ENCODE measurements at places on chromosomes 7 and 10. TPM values are rescaled to one million over a fixed set of nuclear protein-coding genes. Genes with fewer than 3 reads are reported as not detected.

The CDNF gene
- total RNA-seq: 2.9 TPM

The TEX36 gene
- total RNA-seq: not detected

The ETV1 gene
- 5.9 TPM for total RNA-seq

The ASB10 gene
- not detected for total RNA-seq

The CCDC3 gene
- 0.10 TPM for total RNA-seq

The TET1 gene
- not detected for total RNA-seq

The PDE6C gene
- total RNA-seq: not detected

The AKR1E2 gene
- 0.29 TPM for total RNA-seq

The EBF3 gene
- not detected for total RNA-seq

The COBL gene
- 7.3 TPM for total RNA-seq

The DPYSL4 gene
- 0.21 TPM for total RNA-seq

The FOXP2 gene
- not detected for total RNA-seq

DNA sequence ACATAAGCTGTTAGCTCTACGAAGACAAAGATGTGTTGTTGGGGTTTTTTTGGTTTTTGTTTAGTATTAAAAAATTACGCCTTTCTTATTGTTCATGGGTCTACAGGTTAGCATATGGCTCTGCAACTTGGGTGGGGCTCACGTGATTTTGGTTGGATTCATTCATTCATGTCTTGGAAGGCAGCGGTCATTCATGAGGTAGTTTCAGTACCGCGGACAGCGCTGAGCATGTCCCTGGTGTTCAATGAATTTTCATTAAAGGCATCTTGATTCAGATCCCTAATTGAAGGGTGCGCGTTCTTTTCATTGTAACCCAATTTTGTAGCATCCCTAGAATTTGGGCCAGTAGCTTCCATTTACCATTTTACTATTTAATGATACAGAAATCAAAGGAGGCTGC is 42.9 kb upstream of the TCERG1L start:
- DNase-seq: no peak

DNA sequence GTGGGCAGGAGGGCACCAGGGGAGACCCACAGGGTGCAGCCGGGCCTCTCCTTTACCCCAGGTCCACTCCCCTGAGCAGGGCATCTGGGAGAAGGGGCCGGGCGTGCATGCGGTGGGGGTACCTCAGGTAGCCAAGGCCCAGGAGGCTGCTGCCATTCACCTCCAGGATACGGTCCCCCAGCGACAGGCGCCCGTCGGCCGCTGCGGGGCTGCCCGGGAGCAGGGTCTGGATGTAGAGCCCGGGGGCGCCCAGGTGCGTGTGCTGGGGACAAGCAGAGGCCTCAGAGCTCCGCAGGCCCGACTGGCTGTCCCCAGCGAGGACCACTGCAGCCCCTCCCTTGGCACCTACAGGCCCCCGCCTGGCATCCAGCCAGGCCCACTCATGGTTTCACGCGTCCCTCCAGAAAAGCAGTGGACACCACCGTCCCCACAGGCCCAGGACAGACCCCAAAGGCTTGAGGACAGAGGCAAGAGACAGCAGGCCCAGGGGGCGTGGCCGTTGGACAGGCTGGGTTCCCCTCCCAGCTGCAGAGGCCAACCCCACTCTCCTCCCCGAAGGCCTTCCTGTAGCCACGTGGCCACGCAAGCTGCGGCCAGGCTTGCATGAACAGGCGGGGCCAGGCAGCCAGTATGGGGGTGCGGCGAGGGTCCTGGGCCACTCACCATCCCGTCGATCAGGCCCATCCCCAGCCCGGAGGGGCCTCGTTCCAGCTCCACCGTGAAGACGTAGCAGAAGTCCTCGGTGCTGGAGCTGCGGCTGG is 24.3 kb downstream of the AP5Z1 start:
- peak; percentile 23 for DNase-seq

DNA sequence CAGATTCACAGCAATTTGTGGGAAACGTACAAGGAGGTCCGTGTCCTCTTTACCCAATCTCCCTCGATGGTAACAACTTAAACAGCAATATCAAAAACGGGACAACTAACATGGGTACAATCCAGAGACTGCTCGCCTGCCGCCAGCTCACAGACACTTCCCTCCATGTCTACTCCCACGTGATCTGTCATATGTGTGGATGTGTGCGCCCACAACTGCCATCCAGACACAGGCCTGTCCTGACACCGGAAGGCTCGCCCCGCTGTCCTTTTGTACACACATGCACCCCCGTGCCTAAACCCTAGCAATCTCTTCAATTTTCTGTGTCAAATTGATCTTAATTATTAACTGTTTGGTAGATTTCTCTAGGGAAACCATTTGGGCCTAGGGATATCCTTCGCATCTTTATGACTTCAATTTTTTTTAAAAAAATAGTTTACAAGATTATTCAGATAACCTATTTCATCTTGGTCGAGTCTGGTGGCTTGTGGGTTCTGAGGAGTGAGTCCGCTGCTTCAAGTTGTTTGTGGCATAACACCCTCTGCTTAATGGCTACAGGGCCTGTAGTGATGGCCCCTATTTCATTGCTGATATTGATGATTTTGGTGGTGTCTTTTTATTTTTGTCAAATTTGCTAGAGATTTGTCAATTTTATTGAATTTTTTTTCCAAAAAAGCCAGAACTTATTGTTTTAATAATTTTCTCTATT is 260.6 kb downstream of the MAD1L1 start:
- DNase-seq: no peak

- no peak for DNase-seq
Observed at GRCh38 chr10:30270247-30270646, 78.8 kb downstream of the MTPAP start.

GRCh38 chr10:95964756-95965155 is 57.0 kb downstream of the CC2D2B start:
- DNase-seq: no peak

DNA sequence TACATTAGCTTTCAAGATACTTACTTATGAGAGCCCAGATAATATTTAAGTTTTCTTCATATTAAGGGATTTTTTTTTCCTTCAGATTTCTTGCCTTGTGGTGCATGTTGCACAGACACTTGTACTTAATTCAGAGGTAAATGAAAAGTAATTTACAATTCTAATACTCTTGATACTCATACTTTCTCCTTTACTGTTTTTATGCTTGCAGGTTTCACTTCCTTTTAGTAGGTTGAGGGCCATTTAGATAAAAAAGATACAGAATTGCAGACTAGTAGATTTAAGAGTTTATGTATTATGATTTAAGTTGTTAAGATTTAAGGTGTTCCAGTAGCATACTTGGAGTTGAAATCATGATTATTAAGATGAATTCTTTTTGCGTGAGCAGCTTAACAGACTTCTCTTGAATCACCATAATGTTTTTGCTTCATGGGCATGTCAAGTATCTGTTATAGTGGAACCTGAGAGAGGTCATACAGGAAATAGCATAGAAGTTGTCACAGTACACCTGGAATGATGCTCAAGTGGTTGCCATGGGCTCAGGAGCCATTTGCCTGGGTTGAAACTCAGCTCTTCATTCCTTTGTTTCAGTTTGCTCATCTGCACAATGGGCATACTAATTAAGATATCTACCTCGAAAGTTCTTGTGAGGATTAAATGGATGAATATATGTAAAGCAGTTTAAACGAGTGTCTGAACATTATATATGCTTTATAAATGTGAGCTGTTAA is 174.8 kb upstream of the PRPS1L1 start:
- DNase-seq: no peak

DNA sequence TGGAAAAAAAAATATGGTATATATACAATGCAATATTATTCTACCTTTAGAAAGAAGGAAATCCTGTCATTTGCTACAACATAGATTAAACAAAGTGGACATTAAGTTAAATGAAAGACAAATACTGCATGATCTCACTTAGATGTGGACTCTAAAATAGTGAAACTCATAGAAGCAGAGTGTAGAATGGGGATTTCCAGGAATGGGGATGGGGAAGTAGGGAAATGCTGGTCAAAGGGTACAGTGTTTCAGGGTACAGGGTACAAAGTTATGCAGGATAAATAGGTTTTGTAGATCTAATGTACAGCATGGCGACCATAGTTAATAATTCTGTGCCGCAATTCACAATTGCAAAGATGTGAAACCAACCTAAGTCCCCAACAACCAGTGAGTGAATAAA is 385.5 kb downstream of the SFMBT2 start:
- no peak for DNase-seq

DNA sequence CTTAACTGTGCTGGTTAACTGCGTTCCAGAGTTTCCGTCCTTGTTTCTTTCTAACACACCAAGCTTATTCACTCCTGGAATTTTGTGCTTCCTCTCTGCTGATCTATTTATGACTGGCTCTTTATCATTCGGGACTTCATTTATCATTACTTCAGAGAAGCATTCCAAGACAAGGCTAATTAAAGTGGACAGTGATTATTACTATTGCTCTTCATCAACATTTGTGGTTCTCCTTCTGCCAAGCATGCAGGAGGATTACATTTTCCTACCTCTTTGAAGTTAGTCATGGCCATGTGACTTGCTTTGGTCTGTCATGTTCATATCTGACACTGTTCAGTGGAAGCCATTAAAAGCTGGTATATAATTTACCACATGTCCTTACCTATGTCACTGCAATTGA is 172.4 kb upstream of the AGR3 start:
- no peak for DNase-seq

DNA sequence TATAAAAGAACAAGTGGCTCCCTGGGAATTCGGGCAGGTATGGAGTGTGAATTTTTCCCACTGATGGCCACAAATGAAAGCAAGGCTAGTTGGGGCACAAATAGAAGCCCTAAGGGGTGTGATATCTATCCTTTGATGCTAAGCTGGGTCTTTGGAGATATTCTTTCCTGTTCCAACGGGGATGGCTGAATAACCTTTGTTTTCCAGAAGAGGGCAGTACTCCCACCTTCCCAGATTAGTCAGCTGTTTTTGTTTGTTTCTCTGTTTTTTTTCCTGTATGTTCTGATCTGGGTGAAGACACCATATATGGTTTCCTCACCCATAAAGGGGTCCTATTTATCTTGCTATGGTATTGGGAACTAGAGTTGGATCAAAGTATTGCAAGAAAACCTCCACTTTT is 947.7 kb upstream of the SORCS1 start:
- DNase-seq: peak; percentile 26

DNA sequence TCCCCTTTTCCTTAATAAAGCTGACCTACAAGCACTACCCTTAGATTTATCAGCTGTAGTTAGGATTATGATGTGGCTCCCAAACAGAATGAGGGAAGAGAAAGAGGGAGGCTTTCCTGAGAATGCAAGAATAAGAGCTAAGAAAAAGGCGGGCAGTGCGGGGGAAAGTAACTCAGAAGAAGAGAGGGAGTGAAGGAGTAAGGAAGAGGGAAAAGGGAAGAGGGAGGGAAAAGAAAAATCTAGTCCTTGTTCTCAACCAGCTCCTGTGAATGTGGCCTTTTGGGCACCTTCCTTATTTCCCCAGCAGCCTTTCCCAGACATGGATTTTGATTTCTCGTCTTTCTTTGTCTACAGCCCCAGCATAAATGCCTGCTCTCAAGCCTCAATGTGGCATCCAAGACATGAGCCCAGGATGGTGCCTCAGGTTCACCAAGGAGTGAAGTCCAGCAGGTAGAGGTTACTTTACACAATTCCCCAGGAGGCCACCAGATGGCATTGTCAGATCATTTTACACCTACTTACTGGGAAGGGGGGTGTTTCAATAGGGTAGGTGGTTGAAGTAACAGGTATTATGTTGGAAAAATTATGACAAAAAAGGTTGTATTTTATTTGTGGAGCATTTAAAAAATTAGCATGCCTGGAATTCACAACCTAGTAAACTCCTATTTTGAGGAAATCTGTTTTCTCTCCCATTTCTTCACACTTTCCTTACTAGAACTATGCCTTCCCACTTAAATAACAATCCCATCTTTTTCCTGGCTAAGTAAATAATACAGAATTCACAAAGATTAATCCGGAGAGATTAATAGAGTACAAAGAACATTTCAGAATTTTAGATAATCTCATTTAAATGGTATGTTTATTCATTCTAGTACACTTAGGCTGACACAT is 106.5 kb downstream of the HTR7 start:
- DNase-seq: peak; percentile 71

DNA sequence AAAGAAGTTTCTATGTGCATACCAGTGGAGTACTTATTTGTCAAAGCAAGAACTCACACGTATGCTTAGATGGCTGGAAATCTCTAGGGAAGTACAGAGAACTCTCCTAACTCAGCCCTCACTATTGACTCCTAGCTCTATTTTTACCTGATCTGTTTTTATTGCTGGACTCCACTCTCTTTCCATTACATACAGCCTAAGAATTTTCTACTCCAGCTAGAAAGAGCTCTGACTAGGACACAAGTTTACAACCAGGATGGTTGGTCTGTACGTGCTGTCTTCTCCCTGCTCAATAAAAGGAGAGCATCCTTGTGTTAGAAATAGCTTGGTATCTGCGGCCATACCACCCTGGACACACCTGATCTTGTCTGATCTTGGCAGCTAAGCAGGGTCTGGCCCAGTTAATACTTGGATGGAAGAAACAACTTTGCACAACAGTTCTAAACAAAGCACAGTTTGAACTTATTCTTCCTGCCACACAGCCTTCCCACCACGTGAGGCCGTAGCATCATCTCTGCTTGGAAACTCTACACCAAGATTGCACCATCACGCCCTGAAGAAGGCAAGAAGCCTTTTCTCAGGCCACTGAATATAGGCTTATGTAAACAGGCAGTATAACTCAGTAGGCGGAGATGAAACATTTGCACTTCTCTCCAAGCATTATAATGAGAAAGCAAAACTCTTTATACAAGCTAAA is 50.7 kb downstream of the KCNMA1 start:
- DNase-seq: peak; percentile 92

- no peak for DNase-seq
Observed at GRCh38 chr10:5447611-5448071, 35.3 kb downstream of the NET1 start.

- DNase-seq: peak; percentile 52
Observed at GRCh38 chr10:103967448-103968071, 620 bp downstream of the SLK start.

GRCh38 chr10:102334101-102334500 is 61.4 kb upstream of the NFKB2 start:
- DNase-seq: no peak

GRCh38 chr10:57785546-57785945 is 482.1 kb downstream of the IPMK start:
- no peak for DNase-seq

DNA sequence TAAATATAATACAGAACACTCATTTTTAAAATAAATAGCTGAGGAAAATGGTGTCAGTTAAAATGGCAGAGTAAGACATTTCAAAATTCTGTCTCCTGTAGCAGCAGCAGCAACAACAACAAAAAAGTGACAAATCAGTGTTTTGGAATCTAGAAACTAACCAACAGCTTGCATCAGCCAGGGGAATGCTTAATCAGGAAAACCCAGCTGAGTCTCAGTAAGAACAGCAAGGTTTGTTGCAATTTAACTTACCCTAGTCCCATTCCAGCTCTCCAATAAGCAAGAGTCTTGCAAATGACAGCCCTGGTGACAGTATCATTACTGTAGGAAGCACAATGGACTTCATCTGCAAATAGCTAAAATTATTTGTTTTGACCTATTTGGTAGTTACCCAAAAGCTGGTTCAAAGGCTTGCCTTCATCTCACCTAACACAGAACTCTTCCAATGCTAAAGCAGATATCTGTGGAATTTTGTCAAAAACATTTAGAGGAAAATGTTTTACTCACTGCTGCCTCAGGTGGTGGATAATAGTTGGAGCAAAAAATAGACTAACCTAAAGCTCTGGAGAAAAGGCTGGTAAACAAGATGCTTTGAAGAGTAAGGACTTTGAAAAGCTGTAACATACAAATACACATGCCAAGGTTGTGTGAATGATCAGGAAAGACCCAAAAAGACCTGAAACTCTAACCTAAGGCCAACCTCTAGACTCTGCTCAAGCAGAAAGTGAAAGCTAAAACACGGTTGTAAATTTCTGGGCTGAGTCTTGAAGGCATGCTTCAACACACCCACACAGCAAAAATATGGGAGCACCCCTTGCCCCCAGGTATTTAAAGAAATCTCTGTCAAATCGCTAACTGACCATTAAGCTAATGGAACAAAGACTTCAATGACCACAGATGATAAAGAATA is 9.9 kb upstream of the ARHGAP22 start:
- DNase-seq: no peak
